ENCODE measurements at places on chromosomes 3 and 15.

DNA sequence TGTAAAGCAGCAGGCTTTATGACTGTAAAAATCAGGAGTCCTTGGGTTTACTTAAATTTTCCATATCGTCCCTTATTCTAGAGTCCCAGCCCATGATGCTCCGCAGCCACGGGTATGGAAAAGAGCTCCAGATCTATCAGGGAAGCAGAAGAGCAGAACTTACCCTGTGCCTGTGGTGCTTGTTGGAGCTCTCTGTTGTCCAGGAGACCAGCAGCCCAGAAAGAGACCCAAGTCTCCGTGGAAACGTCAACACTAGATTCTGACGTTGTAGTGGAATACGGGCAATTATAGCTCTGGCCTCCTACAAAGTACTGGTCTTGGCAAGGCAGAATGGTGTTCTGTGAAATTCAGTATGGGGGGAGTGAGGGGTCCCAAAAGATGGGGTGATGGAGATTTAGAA is 2.0 kb downstream of the GMNC start:
- no peak for DNase-seq

- DNase-seq = peak; percentile 69
These were observed 1.6 kb downstream of the TSC22D2 start for GRCh38 chr3:150409512-150410310.

GRCh38 chr3:68088636-68089035 is 434.2 kb upstream of the SUCLG2 start:
- no peak for DNase-seq

GRCh38 chr3:127768346-127769008 is 53.8 kb downstream of the MGLL start:
- peak; percentile 98 for DNase-seq

- DNase-seq = no peak
These were observed 70.8 kb downstream of the ABTB1 start for GRCh38 chr3:127743351-127744252.

DNA sequence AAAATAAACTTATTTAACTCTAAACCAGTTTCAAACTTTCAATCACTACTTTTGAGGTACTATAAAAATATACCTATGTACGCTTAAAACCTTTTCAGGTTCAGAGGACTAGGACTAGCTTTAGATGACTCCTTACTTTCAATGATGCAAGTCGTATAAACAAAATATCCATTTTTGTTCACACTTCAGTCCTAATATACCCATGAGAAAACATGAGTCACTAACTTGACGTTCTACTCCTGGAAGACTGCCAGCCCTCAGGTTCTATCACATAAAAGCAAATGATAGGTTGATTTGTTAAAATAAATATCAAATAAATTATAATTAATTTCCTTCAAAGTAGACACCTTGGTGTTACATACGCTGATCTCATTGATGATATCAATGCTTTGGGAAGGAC is 10.6 kb upstream of the P3H2 start:
- peak; percentile 42 for DNase-seq

- no peak for DNase-seq
These were observed 43.6 kb upstream of the PLXNA1 start for GRCh38 chr3:126939338-126939718.

GRCh38 chr15:90790057-90790456 is 72.9 kb downstream of the BLM start:
- DNase-seq = no peak

GRCh38 chr3:188505911-188506310 is 352.0 kb downstream of the LPP start:
- no peak for DNase-seq

DNA sequence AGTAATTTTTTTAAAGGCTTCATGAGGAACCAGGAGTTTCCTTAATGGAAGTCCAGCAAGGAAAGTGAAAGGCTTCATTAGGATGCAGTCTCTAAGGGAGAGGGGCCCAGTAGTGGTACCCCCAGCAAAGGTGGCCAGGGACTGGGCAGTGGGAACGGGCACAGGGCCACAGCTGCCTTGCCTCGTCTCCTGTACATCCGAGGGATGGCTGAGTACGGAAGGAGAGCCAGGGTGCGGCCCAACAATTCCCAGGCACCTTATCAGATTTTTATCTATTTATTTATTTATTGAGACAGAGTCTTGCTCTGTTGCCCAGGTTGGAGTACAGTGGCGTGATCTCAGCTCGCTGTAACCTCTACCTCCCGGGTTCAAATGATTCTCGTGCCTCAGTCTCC is 14.5 kb downstream of the SEMA3G start:
- no peak for DNase-seq

DNA sequence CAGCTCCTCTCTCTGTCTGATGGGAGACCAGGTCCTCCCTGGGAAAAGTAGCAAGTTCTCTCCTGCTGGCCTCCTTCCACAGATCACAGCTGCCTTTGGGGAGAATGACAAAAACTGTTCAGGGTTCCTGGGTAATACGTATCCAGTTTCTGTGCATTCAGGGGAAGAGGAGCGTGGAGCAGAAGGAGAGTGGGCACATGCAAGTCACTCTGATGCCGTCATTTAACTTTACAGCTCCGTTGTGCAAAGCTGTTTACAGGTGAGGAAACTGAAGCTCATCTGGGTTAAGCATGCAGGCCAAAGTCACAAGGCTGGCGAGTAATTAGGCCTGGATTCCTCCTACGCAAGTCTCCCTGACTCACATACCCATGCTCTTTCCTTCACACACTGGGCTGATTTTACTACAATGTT is 7.5 kb upstream of the TM4SF1 start:
- peak; percentile 91 for DNase-seq

GRCh38 chr3:24963762-24964625 is 464.1 kb upstream of the RARB start:
- peak; percentile 2 for DNase-seq

- DNase-seq = no peak
These were observed 50.1 kb upstream of the TLE3 start for GRCh38 chr15:70147778-70148177.

DNA sequence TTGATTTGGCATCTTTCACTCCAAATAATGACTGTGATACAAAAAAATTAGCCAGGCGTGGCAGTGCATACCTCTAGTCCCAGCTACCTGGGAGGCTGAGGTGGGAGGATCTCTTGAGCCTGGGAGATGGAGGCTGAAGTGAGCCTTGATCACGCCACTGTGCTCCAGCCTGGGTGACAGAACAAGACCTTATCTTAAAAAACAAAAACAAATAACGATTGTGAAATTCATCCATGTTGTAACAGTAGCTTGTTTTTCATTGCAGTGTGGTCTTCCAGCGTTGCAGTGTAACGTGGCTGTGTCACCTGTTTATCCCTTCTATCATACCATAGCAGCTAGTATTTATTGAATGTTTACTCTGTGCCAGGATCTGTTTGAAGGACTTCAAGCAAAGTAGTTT is 120.9 kb downstream of the ITPR1 start:
- no peak for DNase-seq

GRCh38 chr3:57093489-57093888 is 33.0 kb downstream of the SPATA12 start:
- DNase-seq = no peak

DNA sequence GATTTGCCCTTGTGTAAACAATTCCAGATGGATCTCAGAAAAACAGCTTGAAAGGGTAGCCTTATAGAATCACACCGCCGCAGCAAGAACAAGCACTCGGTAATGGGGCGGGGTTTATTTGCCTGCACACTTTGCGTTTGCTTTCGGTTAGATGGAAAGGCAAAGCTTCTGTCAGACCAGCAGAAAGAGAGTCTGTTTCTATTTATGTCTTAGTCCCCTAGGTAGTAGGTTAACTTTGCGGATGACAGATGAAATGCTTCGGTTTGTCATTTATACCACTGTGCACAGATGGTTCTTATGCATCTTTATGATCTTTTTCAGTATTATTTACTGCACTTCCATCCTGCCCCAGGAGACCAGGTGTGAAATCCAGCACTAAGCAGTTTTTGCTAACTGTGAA is 62.2 kb downstream of the PYDC2 start:
- DNase-seq = no peak

DNA sequence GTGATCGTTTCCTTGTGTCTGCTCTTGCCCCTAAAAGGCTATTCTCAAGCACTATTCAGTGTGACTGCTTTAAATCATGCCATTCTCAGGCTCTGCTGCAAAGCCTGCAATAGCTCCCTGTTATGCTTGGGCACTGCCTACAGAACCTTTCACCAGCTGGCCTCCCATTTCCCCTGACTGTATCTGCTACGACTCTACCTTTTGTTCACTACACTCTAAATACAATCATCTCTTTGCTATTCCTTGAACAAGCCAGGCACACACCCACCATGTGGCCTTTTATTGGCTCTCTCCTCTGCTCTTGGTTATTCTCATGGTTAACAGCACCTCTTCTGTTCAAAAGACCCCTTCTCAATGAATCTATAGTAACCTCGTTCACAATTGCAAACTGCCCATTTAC is 29.6 kb upstream of the FNDC3B start:
- no peak for DNase-seq

GRCh38 chr3:120326784-120327183 is 22.4 kb downstream of the LRRC58 start:
- DNase-seq = no peak

DNA sequence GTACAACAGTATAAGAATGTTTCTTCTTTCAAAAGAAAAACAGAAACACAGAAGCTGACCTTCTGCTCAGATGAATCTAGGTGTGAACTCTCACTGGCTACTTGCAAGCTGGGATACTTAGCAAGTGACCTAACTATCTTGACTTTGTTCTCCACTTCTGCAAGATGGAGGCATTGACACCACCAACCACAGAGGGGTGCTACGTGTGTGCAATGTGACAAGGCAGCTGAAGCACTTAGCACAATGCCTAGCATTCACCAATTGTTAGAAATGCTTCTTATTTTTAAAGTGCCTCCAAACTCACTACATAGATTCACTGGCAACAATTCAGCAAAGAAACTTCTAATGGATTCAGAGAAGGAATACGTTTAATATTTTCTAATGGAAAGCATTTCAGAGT is 331.4 kb upstream of the WNT5A start:
- peak; percentile 11 for DNase-seq

- DNase-seq = no peak
These were observed 237.7 kb upstream of the WNT5A start for GRCh38 chr3:55724821-55725220.
